ENCODE measurements at places on chromosomes 6 and 20.

DNA sequence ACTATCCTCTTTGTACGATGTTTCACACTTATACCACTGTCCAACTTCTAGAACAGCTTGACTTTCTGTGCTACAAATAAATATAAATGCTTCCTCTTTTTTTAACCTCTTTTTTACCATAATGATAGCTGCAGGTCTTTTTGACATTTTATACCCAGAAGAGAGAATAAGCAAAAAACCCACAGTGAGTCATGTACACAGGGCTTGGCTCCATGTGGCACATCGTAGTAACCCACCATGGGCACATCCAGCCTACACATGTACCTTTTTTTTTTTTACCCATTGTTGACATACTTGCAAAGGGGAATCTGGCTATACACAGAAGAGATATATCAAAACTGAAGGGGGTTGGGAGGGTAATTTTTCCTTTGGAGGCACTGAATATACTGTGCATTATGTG is 59.5 kb upstream of the RSPO3 start:
- no peak for DNase-seq

DNA sequence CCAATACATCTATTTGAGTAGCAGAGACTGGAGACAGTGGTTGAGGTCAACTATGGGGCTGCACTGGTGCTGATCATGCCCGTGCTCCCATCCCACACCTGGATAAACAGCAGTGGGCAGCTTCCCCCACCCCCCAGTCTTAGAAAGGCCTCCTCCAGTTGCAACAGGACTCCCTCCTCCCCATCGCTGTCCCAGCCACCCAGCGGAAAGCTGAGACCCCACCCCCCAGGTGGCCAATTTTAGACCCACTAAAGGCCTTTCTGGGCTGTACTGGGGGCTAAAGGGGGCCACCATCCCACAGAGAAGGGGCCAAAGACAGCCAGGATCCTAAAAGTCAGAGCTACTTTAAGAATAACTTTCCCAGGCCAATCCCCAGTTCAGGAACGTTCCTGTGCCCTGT is 1.2 kb upstream of the SSTR4 start:
- DNase-seq, result no peak

- DNase-seq, result no peak
These were observed 603.2 kb downstream of the RNF144B start for GRCh38 chr6:18990059-18990978.

DNA sequence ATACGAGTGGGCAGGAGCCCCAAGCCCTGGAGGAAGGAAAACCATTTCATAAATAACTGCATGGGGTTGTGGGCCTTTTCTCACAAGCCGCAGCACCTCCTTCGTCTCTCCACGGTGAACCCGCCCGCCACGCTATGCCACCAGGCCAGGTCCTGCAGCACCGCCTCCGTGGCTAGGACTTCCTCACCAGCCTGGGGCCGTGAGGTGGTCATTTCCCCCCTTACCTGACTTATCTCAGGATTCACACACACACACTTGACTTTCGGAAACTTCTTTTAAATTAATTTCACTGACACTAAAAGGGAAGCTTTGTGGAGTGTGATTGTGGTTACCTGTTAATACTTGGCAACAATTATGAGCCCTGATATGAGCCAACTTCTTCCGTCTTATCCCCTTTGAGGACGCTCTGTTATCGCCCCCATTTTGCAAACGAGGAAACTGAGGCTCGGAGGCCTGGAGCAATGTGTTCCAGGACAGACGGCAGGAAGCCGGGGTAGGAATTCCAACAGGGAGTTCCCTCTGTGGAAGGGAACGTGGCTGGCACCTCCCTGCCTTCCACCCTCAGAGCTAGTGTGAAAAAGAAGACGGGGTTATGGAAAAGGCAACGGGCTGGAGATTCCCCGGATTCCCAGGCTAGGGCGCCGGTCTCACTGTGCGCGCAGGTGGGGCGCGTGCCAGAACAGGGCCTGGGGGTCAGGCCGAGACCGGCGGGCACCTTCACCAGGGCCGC is 817 bp upstream of the SLCO4A1 start:
- DNase-seq, result no peak

GRCh38 chr20:35192118-35192872 is 20.4 kb downstream of the PROCR start:
- no peak for DNase-seq

- DNase-seq, result no peak
These were observed 455.0 kb upstream of the GJE1 start for GRCh38 chr6:141677598-141678211.

DNA sequence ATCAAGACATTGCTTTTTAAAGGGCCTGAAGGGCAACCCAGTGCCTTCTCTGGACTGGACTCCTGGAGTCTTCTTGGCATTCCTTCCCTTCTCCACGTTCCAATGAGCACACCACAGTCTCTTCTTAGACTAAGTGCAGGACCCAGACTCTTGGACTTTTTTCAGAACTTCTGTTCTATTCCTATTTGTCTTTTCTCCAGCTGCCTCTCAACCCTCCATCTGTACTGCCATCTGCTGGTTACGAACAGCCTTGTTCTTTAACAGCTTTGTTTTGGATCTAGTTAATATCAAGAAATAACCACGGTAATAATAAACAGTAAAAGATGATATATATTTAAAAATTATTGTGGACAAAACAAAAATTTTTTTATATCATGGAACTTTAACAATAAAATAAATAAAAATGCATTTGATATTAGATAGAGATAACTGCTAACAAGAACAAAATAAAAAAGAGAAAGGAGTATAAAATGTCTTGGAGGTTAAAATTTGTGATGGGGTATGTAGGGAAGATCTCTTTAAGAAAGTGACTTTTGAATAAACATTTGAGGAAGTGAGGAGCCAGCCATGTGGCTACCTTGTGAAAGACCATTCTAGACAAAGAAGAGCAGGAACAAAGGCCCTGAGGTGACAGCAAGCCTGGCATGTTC is 105.1 kb upstream of the HCRTR2 start:
- DNase-seq, result no peak

- no peak for DNase-seq
These were observed 193.3 kb downstream of the LY86 start for GRCh38 chr6:6781873-6782227.

GRCh38 chr6:129646642-129647041 is 63.3 kb downstream of the ARHGAP18 start:
- DNase-seq, result no peak

DNA sequence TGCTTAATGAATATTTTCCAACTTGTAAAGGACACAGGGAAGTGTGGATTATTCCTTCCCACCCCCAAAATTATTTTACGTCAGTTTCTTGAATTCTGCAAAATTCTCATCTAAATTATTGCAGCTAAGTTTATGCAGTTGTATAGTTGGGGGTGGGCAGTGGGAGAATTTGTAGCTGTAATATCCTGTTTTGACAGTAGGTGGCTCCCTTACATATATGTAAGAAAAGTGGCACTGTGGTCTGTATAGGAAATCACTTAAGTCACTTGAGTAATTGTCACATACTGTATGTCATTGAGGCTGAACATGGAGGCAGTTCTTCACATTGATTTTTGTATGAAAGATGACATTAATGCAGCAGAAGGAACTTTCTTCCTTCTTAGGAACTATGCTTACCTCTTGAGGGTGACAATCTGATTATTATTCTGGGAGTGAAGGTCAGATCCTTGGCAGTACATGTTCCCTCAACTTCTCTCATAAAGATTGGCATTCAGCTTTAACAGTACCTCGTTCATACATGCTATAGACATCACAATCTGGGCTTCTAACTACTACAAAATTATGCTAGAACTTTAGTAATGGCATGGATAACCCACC is 14.6 kb upstream of the CFAP206 start:
- no peak for DNase-seq

GRCh38 chr20:22807045-22807444 is 222.7 kb upstream of the FOXA2 start:
- DNase-seq, result no peak

DNA sequence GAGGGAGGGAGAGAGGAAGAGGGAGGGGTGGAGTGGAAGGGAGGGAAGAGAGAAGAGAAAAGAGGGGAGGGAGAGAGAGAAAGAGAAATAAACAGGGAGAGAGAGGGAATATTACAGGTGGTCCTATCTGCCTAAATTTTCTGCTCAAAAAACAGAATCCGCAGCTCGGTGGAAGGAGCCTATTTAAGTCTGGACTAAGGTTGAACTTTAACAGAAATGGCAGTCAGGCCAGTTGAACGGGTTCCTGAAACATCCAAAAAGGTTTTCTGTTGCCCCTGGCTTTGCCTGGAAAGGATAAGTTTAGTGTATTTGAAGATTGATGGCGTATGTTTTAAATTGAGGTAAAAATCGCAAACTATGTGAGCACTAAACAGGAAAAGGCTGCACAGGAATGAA is 2.2 kb downstream of the TFAP2B start:
- DNase-seq, result no peak

DNA sequence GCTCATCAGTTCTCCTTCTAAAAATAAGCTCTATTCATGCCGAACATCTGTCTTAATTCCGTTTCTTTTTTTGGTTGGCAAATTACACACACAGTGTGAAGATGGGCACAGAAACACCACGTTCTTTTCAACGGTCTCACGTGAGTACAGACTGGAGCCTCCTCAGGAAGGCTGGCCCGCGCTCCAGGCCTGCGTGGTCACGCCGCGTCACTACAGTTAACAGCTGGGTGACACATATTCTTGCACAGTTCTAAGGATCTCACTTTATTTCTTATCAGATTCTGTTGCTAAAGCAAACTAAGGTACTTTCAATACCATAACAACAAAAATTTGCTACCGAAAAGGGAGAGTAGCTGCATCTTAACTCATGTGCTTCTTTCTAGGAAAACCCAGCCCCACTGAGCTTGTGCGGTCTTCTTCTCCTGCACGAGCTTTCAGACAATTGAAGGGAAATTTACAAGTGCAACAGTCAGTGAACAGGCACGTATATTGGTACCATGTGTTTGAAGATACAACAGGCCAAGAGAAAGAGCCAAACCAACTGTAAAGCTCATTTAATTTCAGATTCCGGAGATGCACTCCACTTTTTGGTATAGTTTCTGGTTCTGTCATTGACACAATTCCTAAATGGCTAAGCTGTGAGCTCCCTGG is 55.6 kb upstream of the MPC1 start:
- no peak for DNase-seq

DNA sequence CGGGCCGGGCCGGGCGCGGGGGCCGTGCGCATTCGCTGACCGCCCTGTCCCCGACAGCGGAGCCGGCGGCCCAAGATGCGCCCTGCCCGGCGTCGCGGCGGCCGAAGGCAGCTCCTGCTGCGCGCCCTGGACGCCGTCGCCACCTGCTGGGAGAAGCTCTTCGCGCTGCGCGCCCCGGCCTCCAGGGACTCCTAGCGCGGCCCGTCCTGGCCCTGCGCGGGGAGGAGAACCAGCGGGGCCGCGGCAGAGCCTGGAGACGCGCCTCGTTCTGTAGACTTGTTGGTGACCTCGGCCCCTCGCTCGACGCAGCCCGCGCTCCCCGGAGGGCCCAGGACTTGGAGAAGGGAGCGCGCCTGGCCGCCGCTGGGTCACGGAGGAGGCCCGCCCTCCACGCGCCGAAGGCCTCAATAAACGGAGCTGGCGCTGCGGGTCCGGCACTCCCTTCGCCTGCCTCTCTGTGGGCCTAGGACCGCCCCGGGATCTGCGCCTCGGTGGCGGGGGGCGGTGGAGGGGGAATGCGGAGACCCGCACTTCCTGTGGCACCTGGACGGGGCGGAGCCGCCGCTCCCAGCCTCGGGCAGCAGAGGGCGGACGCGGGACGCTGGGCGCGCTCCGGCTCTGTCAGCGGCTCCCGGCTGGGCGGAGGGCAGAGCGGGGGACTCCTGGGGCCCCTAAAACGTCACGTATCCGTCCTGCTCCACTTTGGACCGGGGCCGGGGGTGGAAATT is 2.7 kb downstream of the C20orf204 start:
- DNase-seq, result peak; percentile 92

- no peak for DNase-seq
These were observed 114.8 kb downstream of the MOXD1 start for GRCh38 chr6:132286298-132287019.

DNA sequence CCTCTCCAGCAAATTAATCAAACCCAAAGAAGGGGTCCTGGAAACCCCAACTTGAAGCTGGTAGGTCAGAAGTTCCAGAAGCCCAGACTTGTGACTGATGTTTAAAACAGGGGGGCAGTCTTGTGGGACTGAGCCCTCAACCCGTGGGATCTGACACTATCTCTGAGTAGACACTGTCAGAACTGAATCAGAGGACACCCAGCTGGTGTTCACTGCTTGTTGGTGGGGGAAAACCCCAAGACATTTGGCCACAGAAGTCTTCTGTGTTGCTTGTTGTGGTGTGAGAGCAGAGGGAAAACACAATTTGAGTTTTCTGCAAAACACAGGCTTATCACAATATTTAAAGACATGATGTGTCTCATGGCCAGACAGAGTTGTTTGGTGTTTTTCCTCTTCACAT is 29.9 kb downstream of the KIF13A start:
- DNase-seq, result no peak

DNA sequence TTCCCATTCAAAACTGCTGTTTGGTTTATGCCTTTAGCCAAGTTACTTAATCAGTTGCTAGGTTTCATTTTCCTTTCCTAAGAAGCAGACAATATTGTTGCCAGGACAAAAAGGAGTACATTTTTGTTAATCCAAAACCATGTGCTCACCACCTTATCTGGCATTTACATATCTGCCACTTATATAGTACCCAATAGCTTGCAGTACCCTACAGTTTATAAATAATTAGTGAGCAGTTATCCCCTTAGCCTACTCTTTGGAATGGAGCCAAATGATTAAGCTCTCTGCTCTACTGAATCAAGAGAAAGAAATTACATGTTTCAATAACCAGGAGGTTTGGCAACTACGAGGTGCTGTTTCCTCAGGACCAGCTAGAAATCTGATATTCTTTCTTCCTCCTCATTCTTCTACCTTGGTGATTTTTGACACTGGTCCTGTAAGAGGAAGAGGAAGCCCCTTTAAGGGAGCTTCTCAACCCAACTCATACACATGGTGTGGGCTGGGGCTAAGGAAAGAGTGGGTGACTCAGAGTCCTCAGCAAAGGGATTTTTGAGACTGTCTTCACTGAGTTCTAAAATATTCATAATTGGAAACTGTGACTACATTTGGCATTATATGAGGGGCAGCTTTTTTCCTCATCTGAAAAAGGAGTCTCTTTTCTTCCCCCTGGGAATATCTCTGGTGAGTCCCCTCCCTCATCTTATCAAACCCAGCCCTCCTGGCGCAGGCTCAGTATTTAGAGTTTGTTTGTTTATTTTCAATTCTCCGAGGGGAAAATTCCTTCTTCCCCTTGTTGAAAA is 1.5 kb downstream of the ZNFX1 start:
- no peak for DNase-seq

GRCh38 chr6:111921103-111921502 is 47.9 kb upstream of the FYN start:
- DNase-seq, result no peak

DNA sequence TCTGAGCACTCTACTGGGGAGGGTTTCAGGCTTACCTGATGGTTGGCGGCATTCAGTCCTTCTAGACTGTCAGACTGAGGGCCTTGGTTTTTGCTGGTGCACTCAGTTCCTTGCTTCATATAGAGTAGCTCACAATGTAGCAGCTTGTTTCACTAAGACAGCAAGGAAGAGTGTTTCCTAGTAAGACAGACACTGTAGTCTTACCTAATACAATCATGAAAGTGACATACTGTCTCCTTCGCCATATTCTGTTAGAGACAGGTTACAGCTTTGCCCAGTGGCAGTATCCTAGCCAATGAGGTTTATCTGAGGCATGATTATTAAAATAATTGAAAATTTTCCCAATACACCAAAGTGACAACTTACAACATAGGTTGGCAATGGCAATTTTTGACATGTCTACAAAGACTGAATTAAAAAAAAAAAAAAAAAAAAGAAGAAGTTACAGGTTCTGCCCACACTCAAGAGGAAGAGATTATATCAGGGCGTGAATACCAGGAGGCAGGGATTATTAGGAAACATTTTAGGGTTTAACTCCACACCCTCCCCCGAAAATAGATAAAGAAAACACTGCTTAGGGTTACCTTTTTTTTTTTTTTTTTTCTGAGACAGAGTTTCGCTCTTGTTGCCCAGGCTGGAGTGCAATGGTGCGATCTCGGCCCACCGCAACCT is 66.8 kb downstream of the SCAND1 start:
- no peak for DNase-seq

Measured in D721Med (cell line).